ENCODE measurements at places on chromosomes 4 and X.

DNA sequence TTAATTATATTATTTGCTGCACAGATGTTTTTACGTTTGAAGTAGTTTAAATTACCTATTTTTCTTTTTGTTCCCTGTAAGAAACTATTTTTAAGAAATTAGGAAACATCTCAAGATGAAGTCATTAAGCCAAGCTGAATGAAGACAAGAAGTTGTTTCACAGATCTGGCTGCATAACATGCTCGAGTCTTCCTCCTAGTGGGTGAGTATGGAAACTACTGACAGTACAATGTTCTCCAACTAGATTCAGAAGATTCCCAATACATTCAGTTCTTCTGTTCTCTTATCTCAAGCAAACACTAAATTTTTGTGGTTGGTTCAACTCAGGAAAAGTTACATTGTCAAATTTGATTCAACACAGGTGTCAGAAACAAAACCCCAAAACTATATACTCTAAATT is 256.8 kb upstream of the VCX start:
- DNase-seq, result no peak

DNA sequence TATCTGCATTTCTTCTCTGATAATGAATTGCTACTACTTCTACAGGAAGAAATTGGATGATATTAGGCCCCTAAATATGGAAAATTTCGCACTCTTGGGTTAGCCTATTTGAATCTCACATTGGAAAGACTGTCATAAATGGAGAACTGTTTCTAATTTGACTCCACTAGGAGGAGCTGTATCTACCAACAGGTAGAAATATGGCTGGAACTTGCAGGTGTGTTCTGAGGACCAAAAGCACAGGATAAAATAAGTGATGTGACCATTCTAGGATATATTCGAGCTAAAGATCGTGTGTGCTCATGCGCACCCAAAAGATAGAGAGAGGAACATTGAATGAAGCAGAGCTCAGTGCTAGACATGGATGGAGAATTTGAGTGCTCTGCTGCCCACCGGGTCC is 4.8 kb upstream of the NKAP start:
- DNase-seq, result no peak

GRCh38 chr4:105894660-105895582 is at the start of gene NPNT:
Gene NPNT, plus strand, starts transcription at chr4:105895471. Its CDS starts 182 bp downstream, at chr4:105895653.
- no peak for DNase-seq

DNA sequence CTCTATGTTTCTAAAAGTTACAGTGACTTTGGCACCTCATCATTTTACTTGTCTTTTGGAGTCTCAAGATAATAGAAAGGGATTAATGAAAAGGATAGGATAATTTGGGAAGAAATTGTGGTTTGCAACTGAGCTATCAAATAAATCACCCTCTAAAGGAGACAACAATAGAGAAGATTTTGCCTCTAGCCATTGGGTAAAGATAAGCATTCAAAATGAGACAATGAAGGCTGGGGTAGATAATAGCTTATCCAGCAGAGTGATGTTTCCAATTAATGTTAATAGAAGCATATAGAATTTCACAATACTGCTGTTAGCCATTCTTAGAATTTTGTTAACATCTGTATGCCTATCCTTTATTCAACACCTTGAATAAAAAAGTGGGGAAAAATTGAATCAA is 1177.6 kb downstream of the ADGRL3 start:
- no peak for DNase-seq

- DNase-seq, result no peak
Measured at GRCh38 chrX:9233141-9233540, 199.2 kb upstream of the FAM9B start.

Measured in esophagus squamous epithelium (tissue), 5 donors.